Stimulated activated memory B cell treated with anti-CD40 and anti-IgM and Interleukin-4, amounts not matched to agents 10 μg/mL and 1 μg/mL and 100 μg/mL, for 72 hours (primary cell): ENCODE measurements at places on chromosomes 4 and X.

DNA sequence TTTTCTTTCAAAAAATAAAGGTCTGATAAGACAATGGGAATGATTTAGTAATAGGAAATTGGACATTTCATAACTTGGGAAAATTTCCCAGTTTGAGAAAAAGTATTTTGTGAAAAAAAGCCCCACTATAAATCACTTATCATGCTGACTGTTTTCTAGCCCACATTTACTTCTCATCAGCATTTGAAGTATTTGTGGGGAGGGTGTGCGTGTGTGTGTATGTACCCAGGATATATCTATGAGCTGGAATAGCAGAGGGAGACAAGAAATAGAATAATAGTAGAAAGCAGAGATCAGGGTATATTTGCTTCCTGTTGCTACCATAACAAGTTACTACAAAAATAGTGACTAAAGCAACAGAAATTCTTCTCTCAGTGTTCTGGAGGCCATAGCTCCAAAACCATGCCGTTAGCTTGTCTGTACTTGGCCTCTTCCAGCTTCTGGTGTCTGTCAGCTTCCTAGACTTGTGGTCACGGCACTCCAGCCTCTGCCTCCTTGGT is 139.8 kb downstream of the PTTG2 start:
- no peak for ATAC-seq

GRCh38 chrX:107228486-107228819 is 22.0 kb downstream of the DNAAF6 start:
- ATAC-seq = no peak

- no peak for ATAC-seq
Measured at GRCh38 chr4:155252327-155252726, 43.9 kb downstream of the NPY2R start.

DNA sequence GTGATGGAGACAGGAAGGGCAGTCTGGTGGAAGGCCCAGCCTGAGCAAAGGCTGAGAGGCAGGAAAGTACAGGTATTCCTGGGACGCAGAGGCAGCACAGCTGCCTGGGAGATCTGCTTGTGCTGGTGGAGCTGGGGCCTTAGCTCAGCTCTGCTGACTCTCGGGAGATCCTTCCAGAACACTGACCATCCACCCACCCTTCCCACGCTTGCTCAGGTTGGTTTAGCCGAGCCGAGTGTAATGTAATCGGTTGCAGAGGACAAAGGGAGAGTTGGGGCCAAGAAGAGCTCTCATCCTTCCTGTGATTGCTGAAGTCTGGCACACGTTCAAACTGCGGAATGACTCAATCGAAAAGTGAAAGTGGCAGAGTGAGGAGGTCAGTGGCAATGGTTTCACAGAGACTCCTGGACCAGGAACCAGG is 43.1 kb upstream of the GPR78 start:
- no peak for ATAC-seq

GRCh38 chr4:8170341-8170740 is 11.7 kb upstream of the ABLIM2 start:
- no peak for ATAC-seq

DNA sequence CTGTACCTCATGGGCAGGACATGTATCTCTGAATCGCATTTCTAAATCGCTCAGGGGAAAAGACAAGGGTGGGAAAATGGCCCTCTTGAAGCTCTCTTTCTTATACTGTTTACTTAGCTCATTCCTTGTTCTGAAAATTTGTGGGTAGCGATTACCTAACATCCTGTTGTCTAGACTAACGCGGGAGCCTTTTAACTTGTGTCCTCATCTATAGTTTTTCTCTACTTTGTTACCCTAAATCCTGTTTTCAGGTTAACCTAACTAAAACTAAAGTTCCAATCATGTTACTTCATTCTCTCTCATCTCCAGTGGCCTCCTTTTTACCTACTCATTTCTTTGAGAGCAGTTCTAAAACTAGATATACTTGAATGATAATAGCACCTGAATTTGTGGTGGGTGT is 45.0 kb downstream of the SNX25 start:
- no peak for ATAC-seq

GRCh38 chr4:131093303-131093702 is 1997.4 kb downstream of the C4orf33 start:
- no peak for ATAC-seq

DNA sequence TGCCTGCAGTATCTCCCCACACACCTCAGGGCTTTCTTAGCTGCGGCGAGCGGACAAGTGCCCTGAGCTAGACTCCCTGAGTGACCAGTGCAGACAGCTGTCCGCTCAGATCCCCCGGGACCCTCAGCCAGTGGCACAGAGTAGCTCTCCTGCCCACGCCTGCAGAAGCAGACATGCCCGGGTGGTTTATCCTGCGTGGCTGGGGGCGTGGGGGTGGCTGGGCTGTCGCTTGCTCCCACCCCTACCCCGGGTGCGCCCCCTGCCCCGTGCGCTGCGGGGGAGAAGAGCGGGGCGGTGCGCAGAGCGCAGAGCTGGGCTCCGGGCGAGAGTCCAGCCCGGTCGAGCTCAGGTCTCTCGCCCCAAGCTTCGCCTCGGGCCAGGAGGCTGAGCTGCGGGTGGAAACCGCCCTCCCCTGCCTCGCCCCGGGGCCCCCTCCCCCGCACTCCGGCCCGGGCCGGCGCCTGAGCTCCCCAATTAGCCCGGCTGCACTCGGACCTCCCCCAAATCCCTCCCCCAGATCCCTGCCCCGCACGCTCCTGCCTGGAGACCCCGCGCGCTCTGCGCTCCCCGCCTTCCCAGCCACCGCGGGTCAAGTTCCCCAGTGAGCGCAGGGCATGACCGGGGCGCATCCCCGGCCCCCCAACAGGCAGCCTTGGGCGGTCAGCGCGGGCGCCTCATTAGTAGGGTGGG is 11.7 kb upstream of the SHOX start:
- ATAC-seq = no peak

DNA sequence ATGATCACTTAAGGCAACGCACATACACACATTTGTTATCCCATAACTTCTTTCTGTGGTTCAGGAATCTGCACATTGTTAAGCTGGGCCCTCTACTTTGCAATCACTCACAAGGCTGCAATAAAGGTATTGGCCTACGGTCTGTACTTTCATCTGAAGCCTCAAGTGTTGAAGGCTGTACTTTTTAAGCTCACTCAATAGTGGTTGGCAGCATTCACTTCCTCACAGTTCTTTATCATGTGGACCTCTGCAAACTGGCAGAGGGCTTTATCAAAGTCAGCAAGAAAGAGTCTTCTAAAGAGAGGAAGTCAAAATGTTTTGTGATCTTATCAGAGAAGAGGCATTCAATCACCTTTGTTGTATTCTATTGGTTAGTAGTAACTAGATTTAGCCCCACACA is 301.4 kb upstream of the EPHA5 start:
- ATAC-seq = no peak

DNA sequence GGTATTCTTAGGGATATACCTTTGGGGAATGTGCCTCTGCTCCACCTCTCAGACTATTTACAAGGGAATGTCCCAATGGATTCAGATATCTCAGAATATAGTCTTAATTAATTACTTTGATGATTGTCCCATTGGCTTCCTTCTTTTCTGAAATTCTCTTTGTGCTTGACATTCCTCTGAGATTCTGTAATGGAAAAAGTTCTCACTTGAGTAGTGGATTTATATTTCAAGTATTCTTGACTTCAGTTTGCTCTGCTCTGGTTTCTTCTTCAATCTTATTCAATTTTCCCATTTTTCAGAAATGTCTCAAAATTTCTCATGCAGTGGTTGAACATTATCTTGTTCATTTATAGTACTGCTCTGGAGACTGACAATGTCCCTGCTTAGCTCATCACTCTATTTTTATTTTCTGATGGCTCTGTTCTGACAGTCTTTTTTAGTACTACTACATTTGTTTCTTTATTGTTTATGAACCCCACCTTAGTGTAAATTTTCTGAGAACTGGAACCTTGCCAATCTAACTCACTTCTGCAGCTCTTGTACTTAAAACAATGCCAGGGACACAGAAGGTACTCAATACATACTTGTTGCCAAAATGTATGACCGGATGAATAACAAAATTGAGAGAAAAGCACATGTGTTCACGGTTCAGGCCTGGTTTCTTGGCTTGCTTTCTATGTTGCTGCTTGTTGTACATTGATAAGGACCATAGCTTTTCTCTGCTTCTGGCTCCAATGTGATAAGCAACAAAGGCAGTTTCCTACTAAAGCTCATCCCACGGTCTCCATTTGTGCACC is 471.7 kb downstream of the GASK1B start:
- no peak for ATAC-seq

DNA sequence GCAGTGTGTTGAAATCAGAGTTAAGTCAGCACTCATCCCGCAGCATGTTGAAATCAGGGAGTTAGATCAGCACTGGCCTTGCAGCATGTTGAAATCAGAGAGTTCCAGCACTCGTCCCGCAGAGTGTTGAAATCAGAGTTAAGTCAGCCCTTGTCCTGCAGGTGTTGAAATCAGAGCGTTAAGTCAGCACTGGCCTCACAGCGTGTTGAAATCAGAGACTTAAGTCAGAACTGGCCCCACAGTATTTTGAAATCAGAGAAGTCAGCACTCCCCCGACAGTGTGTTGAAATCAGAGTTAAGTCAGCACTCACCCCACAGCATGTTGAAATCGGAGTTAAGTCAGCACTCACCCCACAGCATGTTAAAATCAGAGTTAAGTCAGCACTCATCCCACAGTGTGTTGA is 10.9 kb upstream of the UVSSA start:
- ATAC-seq = no peak

DNA sequence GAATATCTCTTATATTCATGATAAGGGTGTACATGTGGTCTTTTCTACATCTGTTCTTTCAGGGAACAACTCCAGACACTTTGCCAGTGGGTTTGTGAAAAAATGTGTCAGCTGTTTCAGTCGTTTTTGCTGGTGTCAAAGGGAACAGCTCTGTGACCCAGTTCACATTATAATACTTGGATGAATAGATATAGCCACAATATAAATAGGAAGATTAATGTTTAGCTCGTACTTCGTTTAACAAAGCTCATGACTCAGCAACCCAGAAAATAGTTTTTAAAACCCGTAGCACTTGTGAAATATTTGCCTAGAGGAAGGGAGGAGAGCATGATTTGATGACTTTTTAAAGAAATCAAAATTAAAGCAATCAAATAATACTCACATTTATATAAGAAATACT is 7.9 kb downstream of the LIAS start:
- ATAC-seq = no peak

DNA sequence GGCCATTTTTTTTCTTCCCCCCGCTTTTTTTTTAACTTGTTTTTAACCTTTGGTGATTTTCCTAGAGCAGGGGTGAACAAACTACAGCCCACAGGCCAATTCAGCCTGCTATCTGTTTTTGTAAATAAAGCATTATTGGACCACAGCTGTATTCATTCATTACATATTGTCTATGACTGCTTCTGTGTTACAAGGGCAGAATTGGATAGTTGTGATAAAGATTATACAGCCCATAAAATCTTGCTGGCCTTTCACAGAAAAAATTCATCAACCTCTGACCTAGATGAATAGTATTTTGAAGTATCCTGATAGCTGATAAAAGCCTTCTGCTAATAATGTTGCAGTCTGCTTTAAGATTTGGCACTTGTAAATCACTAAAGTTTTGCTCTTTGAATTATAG is 63.4 kb downstream of the SMAD1 start:
- no peak for ATAC-seq

- no peak for ATAC-seq
Measured at GRCh38 chr4:30767147-30767845, 47.1 kb downstream of the PCDH7 start.

- no peak for ATAC-seq
Measured at GRCh38 chr4:124179506-124180186, 532.9 kb downstream of the ANKRD50 start.

DNA sequence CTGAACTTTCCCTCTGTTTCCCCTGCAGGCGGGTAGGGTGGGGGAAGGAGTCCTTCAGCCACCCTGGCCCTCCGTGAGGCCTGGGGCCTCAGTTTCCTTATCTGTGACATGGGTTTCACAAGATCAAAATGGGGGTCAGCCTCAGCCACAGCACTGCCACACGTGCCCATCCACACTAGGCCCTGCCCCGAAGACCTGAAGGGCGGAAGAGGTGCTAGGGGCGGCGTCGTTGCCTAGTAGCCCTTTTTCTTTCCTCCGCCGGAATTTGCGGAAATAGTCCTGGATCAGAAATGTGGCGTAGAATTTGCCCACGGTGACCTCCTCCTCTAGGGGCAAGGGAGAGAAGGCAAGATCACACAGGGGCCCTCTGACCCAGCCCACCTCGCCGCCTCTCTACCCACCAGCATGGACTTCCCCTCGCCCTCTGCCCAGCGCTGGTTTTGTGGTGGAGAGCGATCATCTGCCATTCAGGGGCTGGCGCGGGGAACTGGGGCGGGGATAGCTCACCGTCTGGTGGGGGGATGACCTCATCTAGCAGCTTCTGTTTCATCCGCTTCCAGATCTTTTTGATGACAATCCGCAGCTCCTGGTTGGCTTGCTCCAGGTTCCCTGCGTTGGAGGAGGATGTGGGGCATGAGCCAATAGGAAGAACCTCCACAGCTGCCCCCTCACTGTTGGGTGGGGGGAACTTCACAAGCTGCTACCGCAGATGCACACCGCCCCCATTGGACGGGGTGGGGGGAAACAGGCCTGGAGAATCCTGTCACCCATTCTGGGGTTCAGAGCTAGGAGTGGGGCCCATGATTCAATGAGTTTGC is 9.7 kb upstream of the SYP start:
- ATAC-seq = no peak

DNA sequence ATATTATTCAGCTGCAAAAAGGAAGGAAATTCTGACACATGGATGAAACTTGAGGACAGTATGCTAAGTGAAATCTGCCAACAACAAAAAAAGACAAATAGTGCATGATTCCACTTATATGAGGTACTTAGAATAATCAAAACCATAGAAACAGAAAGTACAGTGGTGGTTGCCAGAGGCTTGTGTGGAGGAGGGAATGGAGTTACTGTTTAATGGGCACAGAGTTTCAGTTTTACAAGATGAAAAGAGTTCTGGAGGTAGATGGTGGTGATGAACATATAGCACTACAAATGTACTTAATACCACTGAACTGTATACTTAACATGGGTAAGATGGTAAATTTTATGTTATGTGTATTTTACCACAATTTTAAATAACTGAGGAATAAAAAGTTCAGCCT is 212.0 kb upstream of the KLF3 start:
- ATAC-seq = no peak

DNA sequence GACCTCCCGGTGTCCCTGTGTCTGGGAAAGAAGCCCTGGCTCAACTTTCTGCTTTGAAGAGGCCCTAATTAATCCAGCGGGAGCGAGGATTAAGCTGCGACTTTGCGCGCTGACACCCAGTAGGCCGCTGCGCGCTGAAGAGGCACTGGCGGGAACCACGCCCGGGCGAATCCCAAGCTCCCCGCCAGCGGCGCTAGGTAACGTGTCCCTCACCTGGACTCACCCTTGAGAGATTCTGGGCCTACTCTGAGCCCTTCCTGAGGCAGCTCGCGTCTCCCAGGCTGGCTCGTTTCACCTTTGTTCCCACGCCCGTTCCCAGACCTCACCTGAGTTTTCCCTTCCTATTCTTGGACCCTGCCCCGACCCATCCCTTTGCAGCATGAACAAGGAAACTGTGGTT is 616 bp upstream of the KLHL34 start:
- no peak for ATAC-seq

- no peak for ATAC-seq
Measured at GRCh38 chr4:24809815-24810405, 14.5 kb downstream of the SOD3 start.

- ATAC-seq = no peak
Measured at GRCh38 chrX:149010853-149011224, 494.3 kb downstream of the IDS start.

GRCh38 chr4:20101831-20102230 is 149.9 kb upstream of the SLIT2 start:
- no peak for ATAC-seq
